ENCODE measurements at places on chromosomes 5 and 9.

DNA sequence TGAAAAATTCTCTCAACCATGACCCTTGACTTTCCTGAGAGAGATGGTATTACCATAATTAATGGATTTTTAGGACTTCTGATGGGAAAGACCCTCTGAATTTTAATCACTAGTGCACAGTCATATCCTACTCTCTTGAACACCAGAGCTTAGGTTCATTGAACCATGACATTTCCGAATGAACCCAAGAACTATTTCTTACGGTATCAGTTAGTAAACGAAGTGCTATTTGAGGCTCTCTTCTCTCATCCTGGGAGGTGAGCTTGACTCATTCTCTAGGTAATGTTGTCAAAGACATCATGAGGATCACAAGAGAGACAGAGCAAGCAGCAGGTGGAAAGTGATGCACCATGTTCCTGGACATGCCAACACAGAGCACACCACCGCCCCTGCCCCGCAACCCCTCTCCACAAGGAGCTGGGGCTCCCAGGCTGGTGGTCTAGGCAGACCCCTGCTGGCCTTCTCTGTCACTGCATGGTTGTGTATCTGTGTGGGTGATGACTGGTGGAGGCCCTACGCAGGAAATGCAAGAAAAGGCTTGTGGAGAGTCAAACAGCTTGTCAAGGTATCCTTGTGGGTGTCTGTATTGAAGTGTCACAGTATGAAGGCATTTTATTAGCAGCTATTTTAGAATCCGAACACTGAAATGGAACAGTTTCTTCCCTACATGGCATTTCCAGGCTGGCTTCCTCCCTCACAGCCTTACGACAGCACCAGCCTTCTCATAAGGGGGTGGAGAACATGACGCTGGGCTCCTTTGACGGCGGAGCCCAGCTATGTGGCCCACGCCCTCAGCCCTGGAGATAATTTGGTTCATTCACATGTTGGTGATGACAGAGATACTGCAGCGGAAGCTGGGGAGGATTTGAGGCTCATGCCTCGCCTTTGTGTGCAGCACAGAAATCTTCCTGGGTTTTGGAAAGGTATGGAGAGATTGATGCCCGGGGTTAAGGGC lies 297.6 kb downstream of the NTRK2 start:
- DNase-seq, result no peak

GRCh38 chr5:26543987-26544386 lies 494.4 kb downstream of the CDH9 start:
- no peak for DNase-seq

DNA sequence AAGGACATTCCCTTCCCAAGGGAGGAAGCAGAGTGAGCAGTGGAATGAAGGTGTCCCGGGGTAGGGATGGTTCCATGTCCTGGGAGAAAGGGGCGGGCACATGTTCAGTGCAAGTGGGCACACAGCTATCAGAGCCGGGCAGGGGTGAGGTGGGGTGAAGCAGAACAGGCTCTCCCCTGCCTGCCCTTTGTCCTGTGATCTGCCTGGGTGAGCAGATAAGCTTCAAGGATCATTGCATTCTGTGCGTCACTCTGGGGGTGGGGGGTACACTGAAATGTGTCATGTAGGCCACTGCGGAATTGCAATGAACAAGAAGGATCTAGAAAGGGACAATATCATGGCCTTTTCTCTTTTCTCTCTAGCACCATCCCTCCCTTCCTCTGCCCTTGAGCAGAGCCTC lies 61.7 kb upstream of the SHB start:
- DNase-seq, result no peak

- no peak for DNase-seq
Measured at GRCh38 chr5:111271885-111272284, 47.7 kb downstream of the CAMK4 start.

DNA sequence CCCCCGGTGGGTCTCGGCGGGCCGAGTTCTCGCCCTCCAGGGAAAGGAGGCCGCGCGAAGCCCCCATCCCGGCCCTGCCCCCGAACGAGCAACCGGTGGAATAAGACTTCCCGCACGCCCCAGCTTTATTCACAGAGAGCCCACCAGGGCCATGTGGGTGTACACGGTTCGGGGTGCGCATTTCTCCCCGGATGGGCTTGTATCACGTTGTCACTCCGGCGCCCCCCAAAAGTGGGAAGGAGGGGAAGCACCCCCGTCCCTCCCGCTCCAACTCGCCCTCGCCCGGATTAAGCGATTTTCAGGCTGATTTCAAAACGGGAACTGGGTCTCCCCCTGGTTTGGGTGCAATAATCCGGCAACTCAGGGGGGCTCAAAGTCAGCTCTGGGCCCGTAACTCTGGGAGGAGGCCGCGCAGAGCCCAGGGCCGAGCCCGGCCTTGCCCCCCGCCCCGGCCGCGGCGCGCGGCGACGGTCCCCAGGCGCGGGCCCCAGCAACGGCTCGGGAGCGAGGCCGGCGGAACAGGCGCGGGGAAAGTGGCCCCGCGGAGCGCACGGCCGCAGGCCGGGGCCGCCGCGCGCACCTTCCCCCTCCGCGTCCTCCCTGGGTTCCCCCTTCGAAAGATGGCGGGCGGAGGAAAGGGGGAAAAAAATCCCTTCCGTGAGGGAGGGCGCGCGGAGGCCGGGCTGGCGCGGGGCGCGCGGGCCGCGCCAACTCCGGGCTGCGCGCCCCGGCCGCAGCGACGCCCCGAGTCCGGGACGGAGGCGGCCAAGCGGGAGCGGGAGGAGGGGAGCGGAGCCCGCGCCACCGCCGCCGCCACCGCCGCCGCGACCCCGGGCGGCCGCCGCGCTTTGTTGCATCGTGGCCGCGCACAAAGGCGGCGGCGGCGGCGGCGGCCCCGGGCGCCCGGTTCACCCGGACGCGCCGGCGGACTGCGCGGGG lies 644 bp downstream of the BRD3 start:
- DNase-seq, result no peak

GRCh38 chr5:35026280-35026840 lies 21.4 kb downstream of the AGXT2 start:
- no peak for DNase-seq

DNA sequence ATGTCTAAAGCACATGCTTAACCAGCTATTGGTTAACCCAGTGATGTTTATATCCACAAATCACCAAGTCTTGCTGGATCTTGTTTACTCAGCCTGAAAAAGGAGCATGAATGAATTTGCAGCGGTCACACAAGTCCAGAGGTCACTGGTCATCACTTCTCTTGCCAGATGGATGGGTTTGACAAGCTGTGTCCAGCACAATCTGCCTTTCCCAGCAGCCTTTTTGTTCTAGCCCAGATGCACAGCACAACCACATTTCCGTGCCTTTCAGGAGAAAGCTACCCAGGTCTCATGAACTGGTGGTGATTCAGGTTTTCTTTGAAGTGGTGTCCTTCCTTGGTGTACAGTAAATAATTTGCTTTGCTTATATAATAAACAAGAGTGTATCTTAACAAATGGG lies 32.1 kb downstream of the TMEM252 start:
- no peak for DNase-seq

DNA sequence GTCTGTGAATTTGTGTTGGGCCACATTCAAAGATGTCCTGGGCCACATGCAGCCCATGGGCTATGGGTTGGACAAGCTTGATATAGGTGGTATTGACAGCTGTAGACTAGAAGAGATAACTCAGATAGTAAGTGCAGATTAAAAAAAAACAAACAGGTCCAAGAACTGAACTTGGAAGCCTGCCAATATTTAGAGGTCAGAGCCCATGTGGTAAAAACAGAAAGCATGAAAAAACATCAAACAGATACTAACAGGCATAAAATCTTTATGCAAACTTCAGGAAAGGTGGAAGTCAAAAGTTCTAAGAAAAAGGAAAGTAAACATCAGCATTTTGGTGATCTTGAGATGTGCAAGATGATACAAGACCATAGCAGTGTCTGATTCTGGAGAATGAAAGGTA lies 155.1 kb upstream of the NR4A3 start:
- DNase-seq, result no peak

DNA sequence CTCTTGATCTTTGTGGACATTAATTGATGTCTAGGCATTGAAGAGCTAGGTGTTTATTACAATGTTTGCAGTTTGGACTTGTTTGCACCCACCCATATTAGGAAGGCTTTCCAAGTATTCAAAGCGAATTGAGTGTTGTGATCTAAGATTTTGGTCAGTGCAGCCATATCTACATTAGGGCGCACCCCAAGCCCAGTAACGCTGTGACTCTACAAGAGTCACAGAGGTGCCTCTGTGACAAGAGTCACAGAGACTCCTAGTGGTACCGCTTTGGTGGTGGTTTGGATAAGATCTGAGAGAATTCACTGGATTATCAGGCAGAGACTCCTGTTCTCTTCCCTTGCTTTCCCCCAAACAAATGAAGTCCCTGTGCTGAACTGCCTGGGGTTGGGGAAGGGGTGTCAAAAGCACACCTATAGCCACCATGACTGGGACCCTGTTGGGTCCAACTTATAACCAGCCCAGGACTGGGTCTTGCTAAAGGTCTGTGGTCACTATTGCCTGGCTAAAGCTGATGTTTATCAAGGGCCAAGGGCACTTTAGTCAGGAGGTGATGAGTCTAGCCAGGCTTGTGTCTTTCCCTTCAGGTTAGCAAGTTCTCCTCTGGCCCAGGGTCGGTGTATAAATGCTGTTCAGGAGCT lies 114.1 kb upstream of the RIOK2 start:
- no peak for DNase-seq

- DNase-seq, result no peak
Measured at GRCh38 chr5:53569453-53569852, 9.0 kb downstream of the NDUFS4 start.

All from stimulated activated CD8-positive, alpha-beta memory T cell treated with anti-CD3 and anti-CD28 coated beads, Interleukin-15, amount 100 ng/mL, for 4 hours (primary cell).